Foreskin melanocyte (primary cell): ENCODE measurements at places on chromosomes 7 and 10.
A peak's percentile ranks its signal among the peaks of the same experiment; 100 is the strongest.

DNA sequence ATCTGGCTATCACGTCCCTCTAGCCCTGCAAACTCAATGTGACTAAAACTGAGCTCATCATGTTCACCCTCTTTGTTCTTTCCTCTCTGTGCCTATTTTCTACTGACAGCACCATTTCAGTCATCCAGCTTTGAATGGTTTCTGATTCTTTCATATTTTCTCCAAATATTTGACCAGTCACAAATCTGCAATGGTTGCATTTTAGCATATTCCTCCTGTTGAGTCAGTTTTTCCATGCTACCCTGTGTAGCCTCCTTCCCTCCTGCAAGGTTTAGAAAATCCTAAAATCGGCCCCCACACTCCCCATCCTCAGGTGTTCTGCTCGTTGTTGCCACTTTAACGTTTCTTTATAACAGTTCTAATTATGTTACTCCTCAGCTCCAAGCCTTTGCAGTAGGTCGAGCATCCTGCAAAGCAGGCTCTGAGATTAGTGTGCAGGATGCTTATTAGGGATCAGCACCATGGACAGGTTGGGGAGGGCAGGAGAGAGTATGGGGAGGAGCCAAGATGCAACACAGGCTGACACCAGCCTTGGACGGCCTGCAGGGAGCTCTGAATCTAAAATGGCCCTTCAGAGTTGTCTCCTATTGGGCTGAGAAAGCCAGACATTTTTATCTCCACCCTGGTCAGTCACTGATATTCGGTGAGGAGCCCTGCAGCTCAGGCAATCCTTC, 531.0 kb upstream of the COBL start:
- no peak for DNase-seq

DNA sequence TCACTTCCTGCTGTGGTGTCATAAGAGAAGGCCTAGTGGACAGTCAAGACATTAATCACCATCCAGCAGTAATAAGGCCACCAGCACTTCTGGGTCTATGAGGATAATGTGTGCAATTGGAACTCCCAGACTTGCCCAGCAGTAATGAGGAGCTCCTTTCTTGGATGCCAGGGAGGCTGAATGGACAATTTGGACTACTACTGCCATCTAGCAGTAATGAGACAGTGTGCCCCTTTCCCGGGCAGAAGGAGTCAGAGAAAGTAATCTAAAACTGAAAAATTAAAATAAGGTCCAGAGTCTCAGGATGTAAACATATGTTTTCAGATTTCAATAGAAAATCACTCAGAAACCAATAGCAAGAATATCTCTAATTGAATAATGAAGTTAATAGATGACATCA, 400.4 kb downstream of the CDC14C start:
- DNase-seq: no peak

DNA sequence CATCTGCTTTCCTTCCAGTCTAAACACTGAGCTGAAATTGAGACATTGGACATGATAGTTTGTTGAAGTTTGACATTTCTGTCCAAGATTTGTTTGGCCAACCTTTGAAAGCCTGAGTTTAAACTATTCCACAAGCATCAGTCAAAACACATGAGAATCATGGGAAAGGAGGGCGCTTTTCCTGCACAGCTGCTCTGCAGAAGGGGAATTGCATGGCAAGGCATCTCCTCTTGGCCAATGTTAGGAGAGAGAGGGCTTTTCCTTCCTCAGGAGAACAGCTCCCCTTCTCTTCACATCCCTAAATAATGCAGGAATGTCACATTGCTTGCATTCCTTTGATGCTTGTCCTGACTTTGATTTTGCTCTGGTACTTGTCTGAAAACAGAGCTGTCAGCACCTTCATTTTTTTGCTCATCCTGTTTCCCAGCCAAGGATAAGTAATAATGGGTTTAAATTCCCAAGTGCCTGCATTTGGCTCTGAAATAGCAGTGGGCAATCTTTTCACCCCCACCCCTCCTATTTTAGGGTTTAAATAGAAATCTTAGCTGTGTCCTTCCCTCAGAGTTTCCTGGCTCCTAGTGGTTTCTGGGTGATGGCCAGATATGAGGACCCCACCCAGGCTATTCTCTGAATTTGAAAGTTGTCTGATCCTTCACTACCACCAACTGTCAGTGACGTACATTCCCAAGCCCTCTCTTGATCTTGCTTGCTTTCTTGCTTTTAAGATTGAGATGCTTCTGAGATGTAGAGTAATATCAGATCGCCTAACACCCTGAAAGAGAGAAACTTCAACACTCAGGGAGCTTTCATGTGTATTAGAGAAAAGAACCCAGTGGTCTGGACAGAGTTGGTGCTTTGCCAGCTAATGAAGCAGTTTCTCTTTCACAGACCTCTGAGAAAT, 75.2 kb upstream of the NPVF start:
- DNase-seq: no peak

DNA sequence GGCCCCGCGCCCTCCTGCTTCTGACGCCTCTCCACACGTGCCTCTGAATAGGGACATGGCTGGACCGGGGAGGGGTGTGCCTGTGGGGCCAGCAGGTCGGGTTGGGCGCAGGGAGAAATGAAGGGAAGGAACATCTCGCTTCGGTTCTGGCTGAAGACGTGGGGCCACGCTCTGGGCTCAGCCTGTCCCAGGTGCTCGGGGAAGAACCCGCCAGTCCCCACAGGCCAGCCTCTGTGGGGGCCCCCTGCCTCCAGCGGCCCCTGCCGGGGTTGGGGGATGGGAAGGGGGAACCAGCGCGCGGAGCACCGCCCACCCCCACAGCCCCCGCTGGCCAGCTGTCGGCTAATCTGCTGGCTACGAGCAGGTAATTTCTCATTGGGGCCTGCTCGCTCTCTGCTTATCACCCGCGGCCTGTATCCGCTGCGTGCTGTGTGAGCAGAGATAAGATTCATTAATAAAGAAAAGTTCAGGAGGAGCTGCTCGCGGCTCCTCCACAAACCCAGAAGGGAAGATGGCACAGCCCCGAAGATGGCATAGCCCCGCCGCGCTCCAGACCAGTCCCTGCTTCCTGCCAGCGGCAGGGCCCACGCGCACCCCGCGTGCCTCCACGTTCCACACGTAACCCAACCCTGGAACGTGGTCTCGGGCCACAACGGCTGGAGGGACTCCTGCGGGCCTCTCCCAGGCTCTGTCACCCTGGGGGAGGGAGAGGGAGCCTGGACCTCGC, 186.2 kb downstream of the ELFN1 start:
- no peak for DNase-seq

GRCh38 chr7:99666013-99666395, 13.8 kb downstream of the CYP3A5 start:
- no peak for DNase-seq

DNA sequence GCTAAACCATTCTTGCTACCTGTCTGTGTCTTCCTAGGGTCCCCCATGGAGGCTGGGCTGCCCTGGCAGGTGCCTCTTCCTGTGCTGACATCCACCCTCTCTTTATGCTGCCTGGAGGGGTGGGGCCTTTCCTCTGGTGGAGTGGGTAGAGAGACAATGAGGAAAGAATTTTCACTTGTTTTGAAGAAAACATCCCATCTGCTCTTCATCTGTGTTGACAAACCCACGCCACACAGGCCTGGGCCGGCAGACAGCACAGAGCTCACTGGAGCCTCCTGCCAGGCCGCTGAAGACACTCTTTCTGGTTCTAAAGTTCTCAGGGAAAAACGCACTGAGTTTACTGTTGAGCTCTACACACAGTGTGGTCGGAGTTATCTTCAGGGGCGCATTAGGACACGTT, 328.2 kb downstream of the GLRX3 start:
- no peak for DNase-seq

DNA sequence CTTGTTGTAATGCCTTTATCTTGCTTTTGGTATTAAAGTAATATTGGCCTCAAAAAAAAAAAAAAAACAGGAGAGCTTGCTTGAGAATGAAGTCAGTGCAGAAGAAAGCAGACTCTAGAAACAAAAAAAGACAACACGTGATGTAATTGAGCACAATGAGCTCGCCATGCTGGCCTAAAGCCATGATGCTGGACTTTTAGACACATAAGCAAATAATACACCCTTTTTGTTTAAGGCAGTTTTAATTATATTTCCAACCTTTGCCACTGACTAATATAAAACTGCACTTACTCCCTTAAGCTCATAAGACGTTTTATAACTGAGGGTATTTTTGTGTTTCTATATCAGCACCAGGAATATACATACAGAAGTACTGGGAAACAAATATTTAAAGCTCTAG, 798.3 kb downstream of the KCNMA1 start:
- peak; percentile 5 for DNase-seq

- DNase-seq: no peak
These were observed 575.6 kb downstream of the ARL4A start for GRCh38 chr7:13262929-13263530.

- no peak for DNase-seq
These were observed 125.2 kb downstream of the DOCK4 start for GRCh38 chr7:112080978-112081377.

- DNase-seq: no peak
These were observed 385.7 kb downstream of the PHTF2 start for GRCh38 chr7:78184299-78184698.

DNA sequence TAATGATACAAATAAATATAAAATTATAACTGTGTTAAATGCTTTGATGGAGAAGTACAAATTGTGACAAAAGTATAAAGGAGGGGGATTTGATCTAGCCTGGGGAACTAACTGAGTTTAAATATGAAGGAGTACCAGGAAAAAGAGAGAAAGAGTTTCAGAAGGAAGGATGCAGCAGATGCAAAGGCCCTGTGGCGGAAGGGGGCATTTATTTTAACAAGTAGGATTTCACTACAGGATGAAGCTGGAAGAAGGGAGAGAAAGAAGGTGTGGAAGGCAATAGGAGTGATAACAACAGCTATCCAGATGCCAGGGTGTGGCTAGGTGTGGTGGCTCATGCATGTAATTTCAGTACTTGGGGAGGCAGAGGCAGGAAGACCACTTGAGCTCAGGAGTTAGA, 55.8 kb downstream of the AKR1B1 start:
- no peak for DNase-seq

GRCh38 chr7:105840981-105841749, 35.2 kb downstream of the ATXN7L1 start:
- DNase-seq: no peak

DNA sequence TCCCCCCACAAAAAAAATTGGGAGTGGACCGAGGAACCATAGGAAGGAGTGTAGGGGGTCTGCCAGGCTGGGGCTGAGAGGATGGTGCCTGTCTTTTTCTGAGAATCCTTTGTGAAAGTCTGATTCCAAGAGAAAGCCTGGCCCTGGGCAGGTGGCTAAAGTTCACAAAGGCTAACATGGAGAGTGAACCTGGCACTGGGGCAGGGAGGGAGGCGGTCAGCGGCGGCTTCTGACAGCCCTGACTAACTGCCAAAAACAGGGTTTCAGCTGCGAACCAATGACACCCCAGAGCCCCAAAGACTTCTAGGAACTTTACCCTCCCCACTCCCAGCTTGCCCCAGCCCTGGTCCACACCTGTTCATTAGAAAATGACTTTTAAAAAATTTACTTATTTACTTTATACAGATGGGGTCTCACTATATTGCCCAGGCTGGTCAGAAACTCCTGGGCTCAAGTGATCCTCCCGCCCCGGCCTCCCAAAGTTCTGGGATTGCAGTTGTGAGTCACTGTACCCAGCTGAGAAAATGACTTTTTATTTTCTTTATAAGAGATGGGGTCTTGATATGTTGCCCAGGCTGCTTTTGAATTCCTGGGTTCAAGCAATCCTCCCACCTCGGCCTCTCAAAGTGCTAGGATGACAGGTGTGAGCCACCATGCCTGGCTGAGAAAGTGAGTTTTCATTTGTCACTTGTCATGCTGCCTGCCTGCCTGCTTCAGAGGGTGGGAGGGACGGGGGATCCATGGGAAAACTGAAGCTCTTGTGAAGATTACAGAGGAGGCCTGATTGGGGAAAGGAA, 61.0 kb upstream of the DUSP5 start:
- no peak for DNase-seq

- DNase-seq: no peak
These were observed 34.3 kb upstream of the HERPUD2 start for GRCh38 chr7:35729061-35729783.

GRCh38 chr7:90759710-90760109, 163.6 kb downstream of the CDK14 start:
- peak; percentile 7 for DNase-seq

DNA sequence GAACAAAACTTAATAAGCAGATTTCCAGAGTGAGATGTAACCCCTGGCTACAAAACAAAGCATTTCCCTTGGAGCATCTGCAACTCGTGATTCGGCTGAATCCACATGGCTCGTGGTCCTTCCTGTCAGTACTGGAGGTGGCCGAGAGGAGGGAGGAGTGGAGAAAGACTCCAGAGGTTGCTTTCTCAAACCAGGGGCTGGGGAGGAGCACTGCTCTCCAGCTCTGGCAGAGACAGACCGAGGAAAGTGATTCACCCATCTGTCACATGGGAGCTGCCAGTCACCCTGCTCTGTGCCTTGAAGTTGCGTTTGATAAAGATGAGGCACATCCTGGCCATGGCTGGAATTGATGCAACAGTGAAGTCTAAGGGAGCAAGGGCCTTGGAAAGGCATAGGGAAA, 72.7 kb downstream of the COL13A1 start:
- DNase-seq: peak; percentile 81

DNA sequence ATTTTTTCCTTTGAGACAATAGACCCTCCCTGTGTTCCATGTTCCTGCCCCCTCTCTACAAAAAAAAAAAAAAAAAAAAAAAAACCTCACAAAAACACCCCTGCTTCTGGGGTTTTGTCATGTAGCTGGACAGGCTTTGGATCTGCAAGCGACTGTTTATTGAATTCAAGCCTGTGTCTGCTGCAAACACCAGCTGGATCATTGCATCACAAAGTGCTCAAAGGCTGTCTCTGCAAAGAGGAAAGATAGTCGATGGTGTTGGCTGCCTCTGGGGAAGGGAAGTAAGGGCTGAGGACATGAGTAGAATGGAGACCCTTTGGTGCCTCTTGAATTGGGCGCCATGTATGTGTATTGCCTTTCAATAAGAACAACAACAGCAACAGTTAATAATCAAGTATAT, 471.2 kb downstream of the PLXNA4 start:
- no peak for DNase-seq

GRCh38 chr10:23432639-23433038, 6.2 kb upstream of the OTUD1 start:
- no peak for DNase-seq

- no peak for DNase-seq
These were observed 664 bp upstream of the C10orf88 start for GRCh38 chr10:122954731-122955050.

DNA sequence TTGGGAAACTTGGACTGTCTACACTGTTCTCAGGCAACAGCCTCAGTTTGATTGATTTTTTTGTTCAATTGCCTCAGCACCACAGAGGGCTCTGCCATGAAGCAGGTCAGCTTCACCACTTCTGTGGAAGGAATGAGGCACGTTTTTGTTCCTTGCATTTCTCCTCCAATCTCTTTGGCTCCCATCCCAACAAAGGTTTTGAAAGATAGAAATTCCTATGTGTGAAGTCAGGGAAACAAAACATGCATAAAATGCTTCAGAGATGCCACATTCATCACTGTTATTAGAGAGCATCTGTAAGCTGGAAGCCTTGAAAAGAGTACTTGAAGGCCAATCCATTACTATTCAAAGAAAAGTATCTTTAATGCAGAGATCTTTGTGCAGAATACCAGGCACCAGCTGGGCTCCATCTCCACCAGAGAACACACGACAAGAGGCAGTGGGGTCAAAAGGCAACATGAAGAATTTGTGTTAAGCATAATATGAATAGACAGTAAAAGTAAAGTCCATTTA, 249.1 kb upstream of the LYZL1 start:
- DNase-seq: peak; percentile 35
